ENCODE measurements at places on chromosomes 4 and X. TPM values are rescaled to one million over a fixed set of nuclear protein-coding genes. Genes with fewer than 3 reads are reported as not detected.

CXCL9 gene
- not detected for total RNA-seq

ASB12 gene
- total RNA-seq = not detected

XAGE1A gene
- total RNA-seq = not detected

REPS2 gene
- total RNA-seq = 0.72 TPM

DRD5 gene
- not detected for total RNA-seq

ZNF518B gene
- 18.6 TPM for total RNA-seq

TIMP1 gene
- total RNA-seq = 241 TPM

SPIN2A gene
- total RNA-seq = 0.14 TPM

MBNL3 gene
- total RNA-seq = 6.3 TPM

STK26 gene
- 33.2 TPM for total RNA-seq

RNF212 gene
- 3.5 TPM for total RNA-seq

All from epithelial cell of proximal tubule (primary cell).